ENCODE measurements at places on chromosomes 7 and 10.

DNA sequence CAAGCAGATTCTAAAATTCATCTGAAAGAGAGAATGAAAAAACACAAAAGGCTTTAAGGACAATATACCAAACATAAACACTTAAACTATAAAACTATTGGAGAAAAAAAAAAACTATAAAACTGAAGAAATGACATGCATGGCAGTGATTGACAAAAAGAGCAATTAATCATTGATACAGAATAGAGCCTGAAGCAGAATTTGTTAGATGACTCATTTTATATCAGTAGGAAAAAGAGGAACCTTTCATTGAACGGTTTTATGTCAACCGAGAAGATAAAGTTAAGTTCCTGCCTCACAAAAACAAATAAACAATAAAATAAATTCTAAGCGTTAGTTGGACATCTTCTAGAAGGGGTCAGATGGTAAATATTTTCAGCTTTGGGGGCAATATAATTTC, 23.3 kb downstream of the NPY start:
- DNase-seq, result no peak

DNA sequence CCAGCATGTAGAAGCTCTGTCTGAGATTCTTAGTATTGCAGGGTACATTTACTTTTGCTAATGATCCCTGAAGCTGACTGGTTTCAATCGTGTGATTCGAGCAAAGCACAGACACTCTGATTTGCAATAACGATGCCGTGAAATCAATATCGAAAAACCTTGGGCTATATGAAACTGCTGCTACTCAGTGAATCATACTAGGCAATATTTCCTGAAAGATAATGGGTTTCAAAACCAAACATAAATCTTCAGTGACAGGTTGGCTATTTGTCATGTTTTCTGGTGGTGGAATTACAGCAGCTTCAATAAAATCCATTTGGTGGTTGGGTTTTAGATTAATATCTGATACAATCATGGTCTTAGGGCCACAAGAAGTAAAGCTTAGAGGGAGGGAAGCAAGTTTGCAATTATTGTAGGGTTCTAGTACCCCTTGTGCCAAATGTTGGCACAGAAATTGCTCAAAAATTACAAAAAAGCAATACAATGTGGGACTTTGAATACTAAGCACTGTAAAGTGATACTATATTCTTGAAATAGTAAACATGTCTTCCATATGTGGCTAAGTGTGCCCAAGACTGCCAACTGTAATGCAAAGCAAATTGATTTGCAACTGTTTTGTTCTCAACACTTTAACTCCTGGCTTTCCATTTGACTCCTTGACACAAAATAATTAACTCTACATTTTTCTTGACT, 112.4 kb upstream of the JAZF1 start:
- no peak for DNase-seq

GRCh38 chr10:13268841-13269240, 31.0 kb downstream of the PHYH start:
- no peak for DNase-seq

DNA sequence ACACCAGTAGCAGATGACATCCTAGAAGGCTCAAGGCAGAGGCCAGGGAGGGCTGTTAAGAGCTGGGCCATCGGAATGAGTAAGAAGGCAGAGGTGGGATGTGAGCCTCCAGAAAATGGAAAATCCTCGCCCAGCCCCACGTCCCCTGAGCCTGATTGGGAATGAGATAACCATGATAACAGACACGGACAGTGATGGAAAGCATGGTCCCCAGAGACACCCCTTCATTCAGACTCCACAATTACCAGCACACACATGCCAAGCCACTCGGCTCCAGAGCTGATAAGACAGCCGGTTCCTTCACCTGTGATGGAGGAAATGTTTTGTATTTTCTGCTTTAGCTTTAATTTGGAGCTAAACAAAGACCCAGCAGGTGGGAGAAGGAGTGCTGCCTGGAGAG, 106.0 kb downstream of the GRID1 start:
- no peak for DNase-seq

DNA sequence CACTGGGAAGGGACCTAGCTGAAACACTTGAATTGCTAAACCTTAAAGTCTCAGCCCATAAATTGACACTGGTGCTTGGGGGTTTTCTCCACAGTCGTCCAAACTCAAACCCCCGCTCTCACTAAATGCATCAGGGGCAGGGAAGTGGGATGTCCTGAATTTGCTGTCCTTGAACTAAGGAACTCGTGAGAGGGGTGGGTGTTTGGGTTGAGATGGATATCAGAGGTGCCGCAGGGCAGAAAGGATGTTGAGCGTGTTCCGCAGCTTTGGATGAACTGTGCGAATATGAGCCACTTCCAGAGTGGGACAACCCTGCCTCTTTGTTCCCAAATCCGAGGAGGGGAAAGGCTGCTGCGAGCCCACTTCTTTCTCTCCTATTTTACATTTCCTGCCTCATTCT, 90.3 kb upstream of the LYZL2 start:
- no peak for DNase-seq

DNA sequence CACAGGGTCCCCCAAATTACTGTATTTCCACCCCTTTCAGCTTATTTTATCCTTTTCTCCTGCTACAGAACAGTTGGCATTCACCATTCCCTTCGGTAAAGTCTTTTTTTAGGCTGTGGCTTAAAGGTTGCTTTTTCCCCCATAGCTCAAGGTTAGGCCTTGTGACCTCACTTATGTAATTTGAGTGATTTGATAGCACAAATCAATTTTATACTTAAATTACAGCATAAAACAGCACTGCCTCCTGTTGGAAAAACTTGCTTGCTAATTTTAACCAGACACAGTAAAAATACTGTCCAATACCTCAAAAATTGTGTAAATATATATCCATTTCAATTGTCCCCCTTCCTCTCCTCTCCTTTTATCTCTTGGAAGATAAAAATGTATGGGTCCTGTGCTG, 7.1 kb downstream of the GIMAP1 start:
- DNase-seq, result no peak

DNA sequence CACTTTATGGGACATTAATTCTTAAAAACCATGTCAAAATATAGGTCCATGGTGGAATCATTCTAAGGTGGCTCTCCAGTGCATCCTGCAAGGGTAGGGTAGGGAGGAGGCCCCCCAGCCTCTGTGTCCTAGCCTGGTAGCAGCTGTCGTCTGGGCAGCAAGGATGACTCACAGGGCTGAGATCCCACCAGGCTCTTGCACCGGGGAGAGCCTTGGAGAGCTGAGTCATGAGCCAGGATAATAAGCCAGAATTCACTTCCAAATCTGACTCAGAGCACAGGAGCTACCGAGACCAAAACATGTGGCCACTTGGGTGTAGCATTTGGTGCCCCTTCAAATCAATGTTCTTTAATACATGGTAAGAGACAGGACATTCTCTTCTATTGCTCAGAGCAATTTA, 298.5 kb downstream of the NEBL start:
- no peak for DNase-seq

DNA sequence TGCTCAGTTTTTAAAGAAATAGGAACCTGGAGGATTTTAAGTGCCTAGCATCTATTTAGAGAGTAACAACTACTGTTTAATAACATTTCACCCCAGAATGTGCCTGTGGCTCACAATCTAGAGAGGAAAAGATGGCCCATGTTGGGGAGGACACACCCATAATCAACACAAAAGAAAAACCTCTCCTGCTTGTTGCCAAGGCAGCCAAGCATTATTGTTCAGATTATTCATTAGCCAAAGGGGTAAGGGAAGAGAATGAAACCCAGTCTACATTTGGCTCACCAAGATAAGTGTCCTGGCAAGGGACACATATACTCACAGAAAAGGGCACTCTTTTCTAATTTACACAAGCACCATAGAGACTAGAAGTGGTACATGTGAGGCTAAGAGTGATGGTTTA, 17.7 kb upstream of the IFIT1B start:
- no peak for DNase-seq

DNA sequence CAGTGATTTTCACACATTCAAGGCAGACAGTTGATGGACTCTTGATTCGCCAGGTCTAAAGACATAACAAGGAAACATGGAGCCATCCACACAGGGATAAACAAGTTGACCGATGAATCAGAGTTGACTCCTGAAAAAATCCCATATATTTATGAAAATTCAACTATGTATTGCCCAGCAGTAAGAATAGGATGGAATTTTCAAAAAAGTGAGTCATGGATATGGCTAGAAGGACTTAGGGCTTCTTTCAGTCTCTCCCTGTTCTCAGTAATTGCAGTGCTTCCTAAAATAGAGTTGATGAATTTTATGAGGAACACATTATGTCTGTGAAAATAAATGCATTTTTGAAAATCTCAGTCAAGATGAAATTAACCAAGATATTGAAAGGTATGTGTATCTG, 301.2 kb downstream of the PLXDC2 start:
- DNase-seq, result no peak

DNA sequence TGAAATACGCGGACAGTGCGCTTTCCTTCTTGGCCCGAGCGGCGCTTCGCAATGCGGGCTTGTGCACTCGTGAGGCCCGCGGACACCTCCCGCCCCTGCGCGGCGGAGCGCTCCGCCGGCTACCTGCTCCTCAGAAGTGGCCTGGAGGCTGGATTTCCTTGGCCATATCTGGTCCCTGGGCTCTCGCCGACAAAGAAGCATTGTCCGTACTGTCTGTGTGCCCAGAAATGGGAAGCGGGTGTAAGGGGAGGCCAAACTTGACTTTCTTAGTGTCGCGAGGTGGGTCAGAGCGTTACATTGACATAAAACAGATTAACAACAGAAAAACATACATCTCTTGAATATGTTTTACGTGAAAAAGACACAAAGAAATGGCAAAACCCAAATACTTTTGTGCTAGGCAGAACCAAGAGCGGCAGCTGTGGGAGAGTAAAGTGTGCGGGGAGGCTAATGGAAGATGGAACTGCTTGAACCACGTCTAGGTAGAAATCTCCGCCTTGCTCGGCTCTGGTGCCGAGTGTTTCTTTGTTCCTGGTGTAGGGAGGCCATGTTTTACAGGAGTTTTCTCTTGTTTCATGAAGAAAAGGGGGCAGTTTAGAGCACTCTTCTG, 1.4 kb downstream of the LANCL2 start:
- no peak for DNase-seq

DNA sequence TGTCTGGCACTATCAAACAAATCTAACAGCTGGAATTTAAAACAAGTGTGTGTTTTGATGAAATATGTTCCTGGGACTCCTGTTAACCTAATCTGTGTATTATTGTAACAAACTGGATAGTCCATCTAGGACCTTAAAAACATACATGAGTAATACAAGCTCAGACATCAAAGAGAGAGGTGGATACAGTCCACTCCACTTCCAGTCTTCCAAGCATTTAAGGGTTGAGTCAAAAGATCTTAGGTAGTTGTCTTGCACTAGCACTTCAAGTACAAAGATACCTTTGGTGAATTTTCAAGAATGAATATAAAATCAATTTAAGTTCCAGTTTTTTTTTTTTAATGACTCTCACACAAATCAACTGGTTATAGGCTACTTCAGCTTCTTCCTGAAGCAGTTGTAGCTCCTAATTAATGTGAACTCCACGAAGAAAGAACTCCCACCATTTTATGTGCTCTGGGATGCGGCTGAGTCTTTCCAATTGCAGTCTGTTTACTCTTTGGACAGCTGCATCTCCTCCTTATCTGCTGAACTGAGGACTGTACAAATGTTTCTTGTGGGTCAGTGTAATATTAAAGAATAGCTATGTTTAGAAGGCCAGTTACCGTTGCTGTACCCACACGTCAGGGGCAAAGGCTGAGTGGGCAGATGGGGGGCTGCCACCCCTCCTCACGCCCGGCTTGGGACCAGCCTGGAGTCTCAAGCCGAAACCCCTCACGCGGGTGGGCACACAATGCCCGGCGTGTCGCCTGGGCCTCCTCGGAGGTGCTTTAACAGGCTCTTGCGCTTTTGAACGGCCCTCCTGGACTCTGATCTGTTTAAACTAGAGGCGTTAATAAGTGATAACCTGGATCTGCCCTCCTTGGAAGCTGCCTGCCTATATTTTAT, 2.9 kb upstream of the IGF2BP3 start:
- no peak for DNase-seq

- DNase-seq, result no peak
These were observed 13.6 kb downstream of the TSPAN15 start for GRCh38 chr10:69464801-69465401.

DNA sequence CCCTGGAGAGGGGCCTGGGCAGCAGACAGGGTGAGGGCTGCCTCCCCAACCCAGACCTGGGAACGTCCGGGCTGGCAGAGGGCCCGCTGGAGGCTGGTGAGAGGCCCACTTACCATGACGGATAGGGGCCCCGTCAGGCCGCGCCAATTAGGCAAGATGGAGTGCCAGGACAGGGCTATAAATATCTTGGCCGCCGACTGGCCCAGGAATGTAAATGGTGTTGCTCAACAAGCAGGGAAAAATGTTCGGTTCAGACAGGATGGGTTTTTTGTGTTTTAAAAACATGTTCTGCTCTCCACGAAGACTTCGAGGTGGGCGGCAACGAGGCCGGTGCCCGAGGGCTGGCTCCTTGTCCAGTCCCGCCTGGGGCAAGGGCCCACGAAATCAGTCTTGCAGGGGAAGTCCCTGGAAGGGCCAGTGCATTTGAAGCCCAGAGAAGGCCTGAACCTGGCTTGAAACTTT, 35.8 kb upstream of the ELN start:
- no peak for DNase-seq

GRCh38 chr7:15457990-15458955, 103.5 kb downstream of the AGMO start:
- DNase-seq, result no peak

DNA sequence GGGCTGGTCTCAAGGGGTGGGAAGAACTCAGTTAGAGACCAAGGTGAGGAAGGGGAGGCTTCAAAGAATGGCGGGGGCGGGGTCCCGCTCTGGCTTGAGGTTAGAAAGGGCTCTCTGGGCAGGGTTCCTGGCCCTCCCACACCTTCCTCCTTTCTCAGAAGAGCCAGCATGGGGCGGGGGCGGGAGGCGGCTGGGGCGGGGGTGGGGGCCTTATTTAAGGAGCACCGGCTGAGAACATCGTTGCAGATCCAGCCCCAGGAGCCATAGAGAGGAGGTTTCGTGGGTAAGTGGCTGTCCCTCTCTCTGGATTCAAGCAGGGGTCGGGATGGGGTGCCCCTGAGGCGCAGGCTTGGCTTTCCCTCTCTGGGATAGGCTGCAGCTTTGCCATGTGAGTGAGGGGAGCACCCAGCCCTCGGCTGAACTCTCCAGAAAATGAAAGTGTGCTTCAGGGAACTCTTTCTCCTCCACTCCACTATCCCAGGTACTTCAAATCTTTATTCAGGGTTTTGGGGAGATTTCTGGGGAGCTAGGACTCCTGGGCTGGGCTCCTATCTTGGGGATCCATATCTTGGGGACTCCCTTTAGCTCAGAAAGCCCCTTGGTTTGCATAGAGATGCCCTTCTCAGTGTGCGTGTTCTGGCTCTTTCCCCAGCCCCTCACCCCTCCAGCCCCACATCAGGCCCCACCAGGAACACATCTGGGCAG, 3.3 kb upstream of the CUEDC2 start:
- no peak for DNase-seq

GRCh38 chr10:74058071-74058470, 60.2 kb downstream of the VCL start:
- no peak for DNase-seq

Measured in HCEC 1CT (cell line).